ENCODE measurements at places on chromosomes 2 and 18.

- DNase-seq = no peak
These were observed 25.2 kb downstream of the RTN4 start for GRCh38 chr2:55025082-55025481.

- DNase-seq = no peak
These were observed 19.6 kb upstream of the EPAS1 start for GRCh38 chr2:46277431-46278190.

GRCh38 chr18:55275039-55275901 is 312.7 kb downstream of the TCF4 start:
- peak; percentile 18 for DNase-seq

GRCh38 chr2:138823666-138824065 is 43.5 kb upstream of the NXPH2 start:
- DNase-seq = no peak

GRCh38 chr2:39424951-39425350 is 12.1 kb downstream of the MAP4K3 start:
- DNase-seq = no peak

DNA sequence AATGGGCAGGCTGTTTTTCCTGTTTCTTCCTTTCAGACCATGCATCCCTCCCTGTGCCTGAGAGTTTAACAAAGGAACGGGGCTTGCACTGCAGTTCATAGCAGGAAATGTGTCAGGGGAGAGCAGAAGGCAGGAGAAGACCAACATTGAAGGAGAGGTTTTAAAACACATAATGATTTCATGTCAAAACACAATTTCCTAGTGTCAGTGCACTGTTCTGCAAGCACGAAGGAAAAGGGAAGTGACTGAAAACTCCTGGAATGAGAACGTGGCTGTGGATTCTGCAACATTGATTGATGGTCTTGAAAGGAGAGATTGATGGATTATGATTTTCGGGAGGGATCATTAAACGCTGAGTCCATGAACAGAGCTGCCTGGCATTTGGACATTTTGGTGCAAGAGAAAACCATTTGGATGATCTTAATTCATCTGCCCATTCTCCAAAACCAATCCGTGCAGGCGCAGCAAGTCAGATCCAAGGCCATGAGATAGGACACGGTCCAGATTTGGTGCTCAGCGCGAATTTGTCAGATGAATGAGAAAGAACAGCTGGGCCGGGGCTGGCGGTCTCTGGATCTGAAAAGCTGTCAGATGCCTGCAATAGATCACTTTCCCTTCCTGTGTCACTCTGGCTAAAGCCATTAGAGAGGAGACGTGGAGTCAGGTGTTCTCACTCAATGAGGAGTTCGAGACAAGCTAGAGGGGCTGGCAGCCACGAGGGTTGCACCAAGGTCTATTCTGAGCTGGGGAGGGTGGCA is 38.4 kb downstream of the C1QL2 start:
- DNase-seq = no peak

GRCh38 chr2:5842326-5842725 is 150.1 kb downstream of the SOX11 start:
- DNase-seq = no peak
